Fibroblast of skin of right biceps (primary cell): ENCODE measurements at places on chromosomes 4 and X.
A peak's percentile ranks its signal among the peaks of the same experiment; 100 is the strongest.

- DNase-seq: no peak
Observed at GRCh38 chr4:85774489-85774888, 299.5 kb downstream of the ARHGAP24 start.

DNA sequence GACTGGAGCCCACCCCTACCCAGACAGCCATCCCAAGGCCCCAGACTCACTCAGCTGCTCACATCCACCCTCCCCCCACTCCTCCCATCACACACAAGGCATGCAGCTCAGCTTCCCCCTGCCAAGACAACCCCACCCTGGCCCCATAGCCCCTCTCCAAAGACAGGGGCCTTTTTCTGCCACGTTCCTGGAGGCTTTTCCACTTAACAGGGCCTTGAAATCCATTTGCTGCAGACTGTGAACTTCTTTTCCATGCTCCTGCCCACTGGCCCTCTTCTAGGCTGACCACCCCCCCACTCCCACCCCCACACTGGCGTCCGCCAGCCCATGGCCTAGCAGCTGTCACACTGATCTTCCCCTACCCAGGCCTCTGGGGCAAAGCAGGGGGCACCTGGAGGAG is 76.0 kb downstream of the PJA1 start:
- DNase-seq: no peak

DNA sequence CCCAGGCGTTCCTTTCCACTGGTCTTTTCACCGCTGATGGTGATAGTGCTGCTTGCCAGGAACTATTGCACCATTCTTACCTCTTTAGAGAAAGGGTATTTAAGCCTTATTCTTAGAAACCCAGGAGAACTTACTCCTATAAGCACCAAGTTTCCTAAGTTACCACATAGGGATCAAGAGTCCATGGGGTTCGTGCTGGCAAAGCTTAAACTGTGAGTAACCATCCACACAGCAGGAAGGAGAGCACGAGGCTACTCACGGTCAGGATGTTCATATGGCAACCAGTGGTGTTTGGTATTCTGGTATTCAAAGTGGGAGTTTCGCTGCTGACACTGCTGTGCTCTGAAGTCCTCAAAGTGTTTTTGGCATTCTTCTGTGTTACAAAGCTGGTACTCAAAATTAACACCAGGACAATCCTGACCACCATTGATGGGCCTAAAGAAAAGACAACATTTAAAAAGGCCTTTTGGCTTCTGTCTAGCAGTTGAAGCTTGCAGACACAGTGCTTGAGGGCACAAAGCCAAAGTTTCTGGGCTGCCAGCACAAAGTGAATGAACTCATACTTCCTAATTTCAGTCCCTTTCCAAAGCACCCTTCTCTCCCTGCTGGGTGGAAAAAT is 256.9 kb downstream of the ADAMTS3 start:
- peak; percentile 88 for DNase-seq

DNA sequence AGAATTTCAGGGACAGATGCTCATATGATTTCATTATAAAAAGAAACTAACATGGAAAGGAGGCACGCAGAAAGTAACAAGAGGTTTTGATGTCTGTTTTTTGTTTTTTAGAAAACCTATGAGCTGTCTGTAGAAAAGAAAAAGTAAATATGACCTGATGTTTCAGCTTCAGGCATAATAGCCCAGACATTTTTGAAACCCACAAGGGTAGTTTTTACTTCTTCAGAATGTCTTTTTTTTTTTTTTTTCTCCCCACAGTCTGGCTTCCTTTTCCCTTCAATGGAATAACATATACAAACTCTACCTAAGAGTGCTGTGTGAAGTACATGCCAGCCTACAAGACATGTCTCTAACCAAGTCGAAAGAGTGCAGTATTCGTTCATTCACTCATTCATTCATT is 18.3 kb upstream of the STX18 start:
- no peak for DNase-seq

- no peak for DNase-seq
Observed at GRCh38 chrX:4708970-4709760, 995.7 kb upstream of the PRKX start.

DNA sequence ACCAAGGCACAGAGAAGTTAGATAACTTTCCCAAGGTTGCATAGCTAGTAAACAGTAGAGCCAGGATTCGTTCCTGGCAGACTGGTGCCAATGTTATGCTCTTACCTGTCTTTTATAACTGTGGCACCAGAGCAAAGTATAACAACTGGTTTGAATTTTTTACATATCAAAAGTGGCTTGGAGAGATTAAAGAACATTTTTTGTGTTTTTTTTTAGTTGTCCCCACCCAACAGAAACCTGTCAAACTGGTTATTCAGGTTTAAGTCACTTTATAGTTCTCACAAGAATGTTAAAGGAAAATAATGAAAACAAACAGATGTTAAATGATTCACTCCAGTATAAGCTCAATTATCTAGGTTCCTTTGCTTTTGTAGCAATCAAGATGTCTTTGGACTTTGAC is 15.6 kb upstream of the FAM47E start:
- DNase-seq: no peak

- peak; percentile 8 for DNase-seq
Observed at GRCh38 chr4:83009529-83009928, 1.1 kb downstream of the LIN54 start.

DNA sequence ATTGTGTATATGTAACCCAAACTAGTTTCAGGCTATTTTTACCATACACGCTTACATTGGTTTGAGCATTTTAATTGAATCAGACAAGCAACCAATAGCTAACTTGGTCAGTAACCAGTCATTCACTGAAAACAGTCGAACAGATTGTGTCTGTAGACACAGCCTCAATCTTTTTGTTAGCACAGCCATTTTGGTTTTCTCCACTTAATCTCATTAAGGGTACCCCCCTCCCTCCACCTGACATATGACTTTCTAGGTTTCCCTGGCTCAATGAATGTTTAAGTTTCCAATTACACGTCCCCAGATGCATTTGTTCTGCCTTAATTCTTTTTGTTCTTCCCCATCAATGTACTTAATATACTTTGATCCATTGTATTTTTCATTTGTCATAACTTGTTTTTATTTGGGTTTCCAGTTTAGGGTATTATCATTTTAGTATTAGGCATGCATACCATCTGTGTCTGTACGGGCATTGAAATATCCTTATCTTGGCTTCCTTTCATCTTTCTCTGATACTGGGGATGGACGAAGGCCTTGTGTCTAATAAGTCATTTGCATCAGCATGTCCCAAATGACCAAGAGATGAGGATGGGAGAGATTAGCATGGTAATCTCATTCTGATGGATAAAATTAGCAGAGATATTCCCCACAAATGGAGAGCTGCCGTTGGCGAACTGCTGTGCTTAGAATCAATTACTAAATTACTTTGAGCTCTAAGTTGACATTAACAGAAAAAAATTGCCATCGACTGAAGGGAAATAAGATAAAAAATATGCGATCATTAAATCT is 35.9 kb upstream of the PHOX2B start:
- no peak for DNase-seq

- peak; percentile 61 for DNase-seq
Observed at GRCh38 chr4:81627590-81627989, 155.9 kb upstream of the RASGEF1B start.

GRCh38 chr4:1170156-1170975 is 2.0 kb downstream of the SPON2 start:
- DNase-seq: no peak

- no peak for DNase-seq
Observed at GRCh38 chr4:128323401-128323800, 35.8 kb upstream of the PGRMC2 start.

DNA sequence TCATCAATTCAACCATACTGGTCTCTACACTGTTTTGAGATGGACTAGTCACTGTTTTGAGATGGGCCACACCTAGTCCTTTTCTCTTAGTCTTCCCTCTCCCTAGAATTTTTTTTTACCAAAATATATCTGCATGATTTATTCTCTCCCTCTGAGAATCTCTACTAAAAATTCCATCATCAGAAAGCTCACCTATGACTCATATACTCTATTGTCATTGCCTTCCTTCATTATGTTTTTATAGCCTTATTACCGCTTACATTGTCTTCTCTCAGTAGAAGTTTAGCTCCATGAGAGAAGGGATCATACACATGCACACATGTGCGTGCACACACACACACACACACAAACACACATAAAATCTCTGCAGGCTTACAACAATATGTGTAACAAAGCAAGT is 303.6 kb downstream of the PCDH10 start:
- no peak for DNase-seq

DNA sequence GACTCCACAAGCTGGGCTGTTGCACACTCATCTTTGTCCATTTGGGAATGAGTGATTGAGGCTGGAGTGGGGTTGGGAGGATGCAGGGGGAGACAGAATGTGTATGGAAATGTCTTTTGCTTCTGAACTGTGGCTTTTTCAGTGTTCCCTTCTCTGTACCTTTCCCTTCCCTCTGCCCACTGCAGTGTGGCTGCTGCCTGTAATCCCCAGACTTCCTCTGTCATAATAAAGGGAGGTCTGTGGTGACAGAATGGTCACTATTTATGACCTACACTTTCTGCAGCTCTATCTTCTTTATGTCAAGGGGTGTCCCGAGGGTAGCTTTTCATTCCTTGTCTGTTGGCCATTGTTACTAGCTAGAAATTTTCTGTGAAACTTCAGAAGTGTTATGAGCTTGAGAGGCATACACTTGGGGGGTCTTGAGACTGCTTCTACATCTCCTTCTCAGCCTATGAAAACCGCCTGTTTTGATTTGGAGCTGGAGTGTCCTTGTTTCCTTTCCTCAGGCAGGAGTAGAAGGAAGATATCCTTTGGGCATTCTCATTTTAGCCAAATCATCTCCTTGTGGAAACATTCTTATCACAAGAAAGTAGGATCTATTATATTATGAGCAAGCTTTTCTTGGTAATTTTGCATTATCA is 63.0 kb downstream of the ANK2 start:
- DNase-seq: no peak

- DNase-seq: no peak
Observed at GRCh38 chrX:93420090-93420489, 253.3 kb downstream of the NAP1L3 start.

- DNase-seq: no peak
Observed at GRCh38 chr4:184938871-184939270, 79.4 kb upstream of the HELT start.

- DNase-seq: peak; percentile 20
Observed at GRCh38 chr4:181138116-181138515, 1105.1 kb upstream of the TENM3 start.

GRCh38 chr4:37446016-37446415 is 201.5 kb downstream of the NWD2 start:
- peak; percentile 22 for DNase-seq

GRCh38 chrX:78573630-78574029 is 85.5 kb downstream of the RTL3 start:
- DNase-seq: no peak

GRCh38 chrX:123087326-123087725 is 96.8 kb upstream of the GRIA3 start:
- peak; percentile 35 for DNase-seq

GRCh38 chr4:129645461-129645860 is 549.5 kb downstream of the C4orf33 start:
- DNase-seq: no peak

DNA sequence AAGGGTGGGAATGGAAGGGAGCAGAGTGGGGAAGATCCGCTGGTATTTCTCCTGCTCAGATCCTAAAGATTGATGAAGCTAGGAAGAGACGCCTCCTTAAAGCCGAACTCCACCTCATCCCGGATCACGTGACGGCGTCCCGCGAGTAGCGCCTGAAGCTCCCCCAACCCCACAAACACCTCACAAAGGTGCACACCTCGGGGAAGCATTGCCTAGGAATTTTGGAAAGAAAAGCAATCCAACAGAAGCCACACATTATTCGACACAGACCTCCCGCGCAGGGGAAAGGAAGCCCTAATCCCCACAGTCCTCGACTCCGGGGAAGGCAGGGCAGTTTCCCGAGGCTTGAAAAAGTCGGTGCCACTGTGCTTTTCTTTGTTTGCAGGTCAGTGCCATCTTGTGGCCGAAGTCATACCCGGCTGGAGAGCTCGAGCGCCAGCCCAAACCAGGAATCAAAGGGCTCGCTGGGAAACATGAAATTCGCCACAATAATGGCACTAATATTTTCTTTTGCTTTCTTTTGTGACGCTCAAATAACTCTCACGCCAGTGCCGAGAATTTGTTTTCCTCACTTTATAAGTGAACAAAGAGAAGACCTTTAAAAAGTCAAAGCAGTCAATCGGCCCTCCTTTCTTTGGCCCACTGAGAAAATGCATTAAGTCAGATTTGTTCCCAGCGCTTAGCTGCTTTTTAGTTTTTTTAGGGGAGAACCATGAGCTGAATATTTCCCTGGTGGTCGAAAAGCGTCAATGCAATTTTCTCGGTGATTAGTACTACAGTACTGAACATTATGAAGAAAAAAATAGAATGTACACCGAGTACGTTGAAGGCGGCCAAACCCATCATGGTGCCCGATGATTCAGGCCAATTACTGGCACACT is at the start of gene NPY1R:
Gene NPY1R, minus strand, starts transcription at position 71 of the 881 bp plus-strand sequence. CDS start 6,042 bp downstream, outside the sequence.
- DNase-seq: peak; percentile 71

DNA sequence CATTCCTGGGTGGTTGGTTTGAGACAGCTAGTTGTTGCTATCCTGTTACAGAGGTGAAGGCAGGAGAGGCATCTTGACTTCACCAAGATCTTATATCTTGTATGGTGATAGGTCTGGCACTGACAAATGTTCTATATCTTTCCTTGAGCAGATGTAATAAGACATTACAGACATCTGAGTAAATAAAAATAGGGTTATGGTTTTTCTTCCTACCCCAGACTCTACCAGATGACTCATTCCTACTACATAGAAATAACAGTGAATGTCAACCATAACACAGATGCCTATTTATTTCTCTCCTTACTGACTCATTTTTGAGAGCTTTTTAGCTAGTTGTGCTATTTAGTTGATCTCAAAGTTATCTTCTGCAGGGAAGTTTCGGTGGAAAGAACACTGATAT is 21.9 kb downstream of the HNRNPH2 start:
- DNase-seq: peak; percentile 75

GRCh38 chr4:74536557-74536956 is 91.6 kb downstream of the AREG start:
- DNase-seq: no peak

- DNase-seq: no peak
Observed at GRCh38 chr4:178192611-178193010, 750.4 kb upstream of the AGA start.

GRCh38 chrX:17638731-17639130 is 98.6 kb upstream of the SCML1 start:
- no peak for DNase-seq

- DNase-seq: peak; percentile 7
Observed at GRCh38 chrX:154595559-154596249, 10.8 kb downstream of the CTAG1A start.

DNA sequence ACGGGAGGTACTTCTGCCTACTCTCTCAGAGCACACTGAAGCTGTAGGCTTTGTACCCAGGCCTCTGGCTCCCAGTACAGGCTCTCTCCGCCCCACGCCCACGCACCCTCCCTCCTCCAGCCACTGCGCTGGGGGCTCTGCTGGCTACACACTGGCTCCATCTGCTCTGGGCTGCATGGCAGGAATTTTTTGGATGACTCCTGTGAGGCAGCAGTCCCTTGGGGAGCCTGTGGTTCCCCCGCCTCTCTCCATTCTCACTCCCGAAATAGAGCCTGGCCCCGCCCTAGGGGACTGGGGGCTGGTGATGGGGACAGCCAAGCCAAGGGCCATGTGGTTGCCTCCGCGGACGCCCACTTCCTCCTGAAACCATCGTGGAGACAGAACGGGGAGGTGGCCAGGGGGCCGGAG is 58.1 kb upstream of the ADRA2C start:
- peak; percentile 78 for DNase-seq

GRCh38 chr4:67393699-67394281 is 151.5 kb downstream of the CENPC start:
- DNase-seq: peak; percentile 26
